Placental pericyte (primary cell): ENCODE measurements at places on chromosomes 1 and 21. TPM values are rescaled to one million over a fixed set of nuclear protein-coding genes. Genes with fewer than 3 reads are reported as not detected.

Gene OSCP1
- 8.0 and 8.3 TPM in 2 replicates for total RNA-seq

Gene CTSS
- 11.8 and 28.6 TPM in 2 replicates for total RNA-seq

Gene KRTAP13-2
- total RNA-seq = not detected in 2 replicates

Gene CNIH3
- 39.6 and 91.5 TPM in 2 replicates for total RNA-seq
